Choroid plexus epithelial cell (primary cell): ENCODE measurements at places on chromosomes 4 and X.

DNA sequence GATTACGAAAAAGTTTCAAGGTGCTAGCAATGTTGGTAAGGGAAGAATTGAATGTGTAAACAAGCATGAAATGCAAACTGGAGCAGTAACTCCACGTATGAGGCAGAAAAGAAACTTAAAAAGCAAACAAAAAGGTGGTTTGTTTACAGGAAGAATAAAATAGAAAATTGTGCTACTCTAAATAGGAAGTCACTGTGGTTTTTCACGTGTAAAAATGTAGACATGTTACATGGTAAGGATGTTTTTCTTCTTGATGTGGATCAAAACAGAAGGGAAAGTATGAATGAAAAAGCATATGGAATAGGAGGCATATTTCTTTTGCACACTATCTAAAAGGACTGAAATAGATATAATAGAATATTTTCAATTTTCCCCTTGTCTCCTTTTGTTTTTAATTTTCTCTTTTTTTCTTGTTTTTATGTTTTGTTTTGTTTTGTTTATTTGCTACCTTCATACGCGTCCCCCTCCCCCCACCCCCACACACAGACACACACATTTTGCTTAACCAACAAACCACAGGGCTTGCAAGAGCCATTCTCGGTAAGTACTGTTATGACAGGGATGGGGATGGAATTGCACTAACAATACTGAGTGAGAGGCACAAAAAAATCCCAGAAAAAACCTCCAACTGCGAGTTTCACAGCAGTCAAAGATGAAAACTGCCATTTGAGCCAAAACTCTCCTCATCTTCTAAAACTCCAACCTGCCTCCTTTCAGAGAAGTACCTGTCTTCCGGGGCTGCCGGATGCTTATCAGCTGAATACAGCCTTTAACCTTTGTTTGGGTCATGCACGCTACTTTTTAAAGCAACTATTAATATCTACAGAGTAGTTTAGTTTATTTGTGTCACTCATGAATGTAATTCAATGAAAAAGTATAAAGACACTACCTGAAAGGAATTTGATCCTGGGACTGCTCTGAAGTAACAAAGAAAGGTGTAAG is 135.8 kb downstream of the IL15 start:
- DNase-seq = no peak

DNA sequence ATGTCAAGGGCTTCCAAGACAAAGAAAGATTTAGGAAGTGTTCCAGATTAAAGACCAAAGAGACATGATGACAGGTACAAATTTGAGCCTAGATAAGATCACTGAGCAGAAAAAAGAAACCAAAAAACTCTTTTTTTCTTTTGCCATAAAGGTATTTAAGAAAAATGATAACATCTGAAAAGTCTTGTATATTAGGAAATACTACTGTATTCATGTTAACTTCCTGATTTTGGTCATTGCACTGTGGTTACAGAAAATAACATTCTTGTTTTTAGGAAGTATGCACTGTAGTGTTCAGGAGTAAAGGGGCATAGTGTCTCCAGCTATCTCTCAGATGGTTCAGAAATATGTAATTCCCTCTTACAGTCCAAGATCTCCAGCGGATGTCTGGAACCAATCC is 37.1 kb downstream of the RWDD4 start:
- DNase-seq = no peak

DNA sequence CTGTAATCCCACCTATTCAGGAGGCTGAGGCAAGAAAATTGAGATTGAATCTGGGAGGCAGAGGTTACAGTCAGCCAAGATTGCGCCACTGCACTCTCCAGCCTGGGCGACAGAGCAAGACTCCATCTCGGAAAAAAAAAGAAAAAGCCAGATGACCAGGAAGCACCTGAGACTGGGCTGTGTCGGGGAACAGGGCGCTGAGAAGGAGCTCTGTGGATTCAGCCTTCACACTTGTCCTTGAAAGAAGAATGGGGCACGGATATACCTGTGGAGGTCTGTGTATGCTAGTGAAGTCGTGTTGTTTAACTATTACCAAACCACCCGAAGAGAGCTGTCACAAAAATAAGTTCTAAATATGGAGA is 39.3 kb upstream of the TADA2B start:
- no peak for DNase-seq

- DNase-seq = no peak
These were observed 115.7 kb downstream of the ANKRD50 start for GRCh38 chr4:124596816-124597215.

DNA sequence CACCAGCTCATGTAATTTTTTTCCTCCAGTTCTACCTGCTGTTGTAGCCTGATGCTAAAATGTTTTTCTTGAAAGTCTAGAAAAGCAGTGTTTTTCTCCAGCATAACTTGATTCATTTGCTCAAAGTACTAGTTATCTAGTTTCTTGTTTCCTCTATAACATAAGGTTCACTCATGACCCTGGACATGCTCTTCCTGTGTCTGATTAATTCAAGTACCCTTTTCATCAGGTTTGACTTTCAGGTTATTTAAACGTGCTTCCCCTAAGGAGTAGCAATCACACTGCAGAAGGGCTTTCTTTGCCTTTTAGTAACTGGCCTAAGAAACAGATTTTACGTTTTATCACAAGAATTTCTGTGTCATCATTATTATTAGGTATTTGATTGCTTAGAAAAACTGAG is 66.8 kb upstream of the EGFL6 start:
- no peak for DNase-seq
